ENCODE measurements at places on chromosomes 5 and 9. TPM values are rescaled to one million over a fixed set of nuclear protein-coding genes. Genes with fewer than 3 reads are reported as not detected.

DNA sequence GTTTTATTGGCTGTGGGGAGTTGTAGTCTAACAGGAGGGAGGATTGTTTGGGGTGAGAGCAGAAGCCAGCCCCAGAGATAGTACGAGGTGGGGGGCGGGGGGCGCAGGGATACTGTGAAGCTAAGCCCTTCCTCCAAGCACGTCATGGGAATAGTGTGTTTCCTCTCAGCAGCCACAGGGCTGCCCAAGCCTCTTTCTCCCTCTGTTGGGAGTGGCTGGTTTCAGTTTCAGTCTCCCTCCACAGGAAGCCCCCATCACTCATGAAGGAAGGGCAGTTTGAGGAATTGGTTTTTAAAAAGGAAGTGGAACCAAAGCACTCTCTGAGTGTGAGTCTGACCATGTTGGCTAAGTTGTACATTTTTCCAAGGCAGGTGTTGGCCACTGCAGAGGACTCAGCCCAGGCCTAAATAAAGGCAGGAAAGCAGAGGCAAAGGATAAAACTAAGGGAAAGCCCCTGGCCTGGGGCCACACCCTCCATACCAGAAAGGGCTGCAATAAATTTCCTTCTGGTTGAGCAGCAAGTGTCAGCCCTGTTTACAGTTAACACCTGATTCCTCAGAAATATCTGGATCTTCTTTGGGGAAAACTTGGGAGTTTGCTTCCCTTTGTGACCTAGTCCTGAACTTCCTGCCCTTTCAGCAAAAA is 3.2 kb downstream of the RAB24 start:
- no peak for DNase-seq

- peak; percentile 66 for DNase-seq
Measured at GRCh38 chr5:6686915-6687409, 26.3 kb upstream of the TENT4A start.

DNA sequence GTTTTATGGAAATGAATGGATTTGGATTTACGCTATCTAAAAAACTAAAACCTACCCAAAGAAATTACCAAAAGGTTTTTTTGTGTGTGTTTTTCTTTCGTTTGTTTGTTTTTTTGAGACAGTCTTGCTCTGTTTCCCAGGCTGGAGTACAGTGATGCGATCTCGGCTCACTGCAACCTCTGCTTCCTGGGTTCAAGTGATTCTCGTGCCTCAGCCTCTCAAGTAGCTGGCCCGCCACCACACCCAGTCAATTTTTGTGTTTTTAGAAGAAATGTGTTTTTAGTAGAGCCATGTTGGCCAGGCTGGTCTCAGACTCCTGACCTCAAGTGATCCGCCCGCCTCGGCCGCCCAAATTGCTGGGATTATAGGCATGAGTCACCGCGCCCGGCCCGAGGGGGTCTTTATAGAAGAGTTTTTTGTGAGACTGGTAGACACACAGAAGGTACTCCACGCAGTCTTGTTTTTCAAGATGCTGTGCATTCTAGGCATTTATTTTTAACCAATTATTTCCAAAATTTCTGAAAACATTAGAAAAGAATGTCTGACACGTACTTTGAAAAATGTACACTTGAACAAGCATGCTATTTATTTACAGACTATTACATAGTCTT is 75.7 kb downstream of the NR6A1 start:
- no peak for DNase-seq

DNA sequence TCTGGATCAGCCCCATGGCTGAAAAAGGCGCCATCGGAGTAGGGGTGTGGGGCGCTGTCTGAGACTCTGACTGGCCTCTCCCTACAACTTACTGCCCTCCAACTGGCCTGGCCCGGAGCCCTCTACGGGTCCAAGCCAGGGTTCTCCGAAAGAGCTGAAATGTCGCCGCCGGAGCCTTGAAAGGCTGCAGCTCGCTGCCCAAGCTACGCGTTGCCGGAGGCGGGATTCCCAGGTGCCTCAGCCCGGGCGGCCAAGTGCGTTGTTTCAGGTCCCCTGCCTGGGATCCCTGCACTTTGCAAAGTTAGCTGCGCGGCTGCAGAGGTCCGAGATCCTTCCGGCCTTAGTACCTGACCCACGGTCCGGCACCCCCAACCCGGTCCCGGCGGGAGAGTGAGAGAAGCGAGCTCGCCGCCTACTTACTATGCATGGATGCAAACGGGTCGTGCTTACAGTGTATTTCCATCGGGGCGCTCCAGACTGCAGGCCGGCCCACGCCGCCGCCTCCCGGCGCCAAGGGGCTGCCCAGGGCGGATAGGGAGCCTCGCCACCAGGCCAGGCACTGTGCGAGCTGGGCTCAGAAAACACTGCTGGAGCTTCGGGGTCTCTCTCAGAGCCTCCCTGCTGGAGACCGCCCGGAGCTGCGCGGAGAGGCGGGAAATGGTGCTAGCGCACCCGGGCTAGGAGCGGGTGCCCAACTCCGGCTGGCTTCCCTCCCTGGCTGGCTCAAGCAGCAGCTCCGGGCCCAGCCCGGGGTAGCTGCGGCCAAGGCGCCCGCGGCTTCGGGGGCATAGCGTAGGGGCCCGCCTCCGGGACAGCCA is 7.7 kb downstream of the PAX5 start:
- no peak for DNase-seq

DNA sequence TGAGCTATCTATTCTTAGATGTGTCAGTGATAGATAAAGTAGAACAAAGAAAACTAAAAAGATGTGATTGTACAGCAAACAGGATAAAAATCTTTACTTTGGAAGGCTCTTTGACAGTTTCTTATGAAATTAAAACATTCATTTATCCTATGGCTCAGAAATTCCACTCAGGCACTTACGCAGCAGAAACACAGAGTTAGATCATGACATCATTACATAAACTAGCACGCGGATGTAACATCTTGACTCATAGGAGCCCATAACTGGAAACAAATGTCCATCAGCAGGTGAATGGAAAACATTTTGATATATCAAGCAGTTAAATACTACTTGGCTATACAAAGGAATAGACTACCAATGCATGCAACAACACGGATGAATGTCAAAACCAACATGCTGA is 45.3 kb downstream of the ICE1 start:
- DNase-seq: no peak

GRCh38 chr5:179612577-179613459 is 10.7 kb downstream of the HNRNPH1 start:
- no peak for DNase-seq

DBH gene
- 0.77 TPM for polyA plus RNA-seq

ANKHD1 gene
- polyA plus RNA-seq: 95.9 TPM

All from left renal pelvis (tissue), 4 donors.